Stimulated activated memory B cell treated with anti-CD40 and anti-IgM and Interleukin-4, amounts not matched to agents 10 μg/mL and 1 μg/mL and 100 μg/mL, for 72 hours (primary cell): ENCODE measurements at places on chromosomes 12 and 14.

- ATAC-seq = no peak
Measured at GRCh38 chr12:91717804-91718203, 427.8 kb downstream of the BTG1 start.

DNA sequence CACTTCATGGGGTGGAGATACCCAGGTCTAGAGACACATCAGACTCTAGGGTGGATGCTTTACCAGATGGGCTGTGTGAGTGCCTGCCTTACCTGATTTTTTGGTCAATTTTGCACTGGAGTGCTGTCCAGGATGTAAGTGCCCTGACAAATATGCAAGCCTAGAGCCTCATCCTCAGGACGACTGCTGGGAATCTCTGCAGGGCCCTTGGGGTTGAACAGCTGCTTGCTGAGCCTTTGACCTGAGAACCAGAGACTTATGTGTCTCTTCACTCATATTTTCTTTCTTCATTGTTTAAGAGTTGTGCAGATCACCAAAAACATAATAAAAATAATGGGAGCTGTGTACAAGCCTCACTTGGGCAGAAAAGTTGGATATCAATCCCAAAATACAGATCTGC, 551.5 kb upstream of the ATP2B1 start:
- ATAC-seq = no peak

- no peak for ATAC-seq
Measured at GRCh38 chr12:68910128-68910527, 22.8 kb downstream of the CPM start.

- no peak for ATAC-seq
Measured at GRCh38 chr12:117300174-117300573, 61.3 kb downstream of the NOS1 start.

DNA sequence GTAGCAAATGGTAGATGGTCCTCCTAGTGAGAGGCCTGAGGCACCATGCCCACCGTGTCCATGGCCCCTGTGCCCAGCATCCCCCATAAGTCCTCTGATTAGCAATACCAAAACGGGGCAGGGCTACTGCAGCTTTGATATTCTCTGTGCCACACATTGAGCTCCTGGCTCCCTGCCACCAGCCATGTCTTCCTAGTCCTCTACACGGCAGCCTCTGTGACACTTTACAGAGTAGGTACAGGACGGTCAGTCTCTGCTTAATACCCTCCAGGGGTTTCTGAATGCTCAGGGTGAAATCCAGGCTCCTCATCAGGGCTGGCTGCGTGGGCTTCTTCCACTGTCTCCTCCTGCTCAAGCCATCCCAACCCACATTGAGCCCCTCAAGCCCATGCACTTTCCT, 8.0 kb downstream of the RBM19 start:
- no peak for ATAC-seq

DNA sequence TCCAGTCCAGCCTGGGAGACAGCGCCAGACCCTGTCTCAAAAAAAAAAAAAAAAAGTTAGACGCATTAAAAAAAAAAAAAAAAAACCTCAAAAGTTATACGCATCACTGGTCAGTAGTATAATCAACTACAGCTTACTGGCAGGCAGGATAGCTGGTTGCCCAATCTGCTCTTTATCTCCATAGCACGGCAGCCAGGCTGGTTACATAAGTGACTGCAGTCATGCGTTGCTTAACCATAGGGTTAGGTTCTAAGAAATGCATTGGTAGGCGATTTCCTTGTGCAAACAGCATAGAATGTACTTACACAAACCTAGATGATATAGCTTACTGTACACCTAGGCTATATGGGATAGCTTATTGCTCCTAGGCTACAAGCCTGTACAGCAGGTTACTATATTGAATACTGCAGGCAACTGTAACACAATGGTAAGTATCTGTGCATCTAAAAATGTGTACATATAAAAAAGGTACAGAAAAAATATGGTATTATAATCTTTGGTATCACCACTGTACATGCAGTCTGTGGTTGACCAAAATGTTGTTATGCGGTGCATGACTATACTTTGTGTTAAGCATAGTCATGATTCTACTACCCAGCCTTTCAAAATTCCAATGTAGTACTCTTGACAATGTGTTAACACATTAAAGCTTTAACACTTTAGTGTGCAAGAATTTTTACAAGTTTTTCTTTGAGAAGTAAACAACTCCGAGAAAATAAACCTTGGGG, 8.1 kb downstream of the L2HGDH start:
- no peak for ATAC-seq

GRCh38 chr12:85968606-85969005, 94.5 kb downstream of the NTS start:
- no peak for ATAC-seq

GRCh38 chr14:55869397-55870049, 248.7 kb upstream of the PELI2 start:
- no peak for ATAC-seq

DNA sequence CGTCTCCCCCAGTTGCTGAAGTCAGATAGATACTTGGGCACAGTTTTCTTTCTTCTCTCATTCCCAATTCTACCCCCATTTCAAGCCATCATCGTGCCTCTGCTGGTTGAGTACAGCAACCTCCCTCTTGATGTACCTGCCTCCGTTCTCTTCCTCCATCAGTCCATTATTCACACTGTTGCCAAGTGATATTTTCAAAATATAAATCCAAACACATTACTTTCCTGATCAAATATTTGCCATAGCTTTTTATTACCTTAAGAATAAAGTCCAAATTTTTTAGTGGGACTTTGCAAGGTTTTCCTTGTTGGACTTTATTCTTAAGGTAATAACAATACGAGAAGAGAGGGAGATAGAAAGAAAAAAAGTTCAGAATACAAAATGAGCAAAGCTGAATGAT, 18.6 kb upstream of the SSPN start:
- ATAC-seq = no peak

GRCh38 chr14:62304257-62304656, 542.0 kb downstream of the SNAPC1 start:
- ATAC-seq = no peak

DNA sequence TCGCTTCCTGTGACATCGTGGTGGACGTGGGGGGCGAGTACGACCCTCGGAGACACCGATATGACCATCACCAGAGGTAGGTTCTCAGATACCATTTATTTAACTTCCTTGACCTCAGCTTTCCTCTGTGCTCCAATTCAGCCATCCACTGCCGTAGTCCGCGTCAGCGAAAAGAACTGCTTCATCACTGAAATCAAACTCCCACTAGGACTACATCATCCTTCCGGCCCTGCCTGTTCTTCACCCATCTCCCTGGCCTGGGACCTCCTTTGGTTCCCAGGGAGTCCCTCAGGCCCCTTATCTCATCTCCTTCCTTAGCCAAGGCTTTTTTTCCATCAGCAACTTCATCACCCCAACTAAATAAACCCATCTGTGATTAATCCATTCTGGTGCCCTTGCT, 692 bp downstream of the MYG1 start:
- ATAC-seq = no peak

DNA sequence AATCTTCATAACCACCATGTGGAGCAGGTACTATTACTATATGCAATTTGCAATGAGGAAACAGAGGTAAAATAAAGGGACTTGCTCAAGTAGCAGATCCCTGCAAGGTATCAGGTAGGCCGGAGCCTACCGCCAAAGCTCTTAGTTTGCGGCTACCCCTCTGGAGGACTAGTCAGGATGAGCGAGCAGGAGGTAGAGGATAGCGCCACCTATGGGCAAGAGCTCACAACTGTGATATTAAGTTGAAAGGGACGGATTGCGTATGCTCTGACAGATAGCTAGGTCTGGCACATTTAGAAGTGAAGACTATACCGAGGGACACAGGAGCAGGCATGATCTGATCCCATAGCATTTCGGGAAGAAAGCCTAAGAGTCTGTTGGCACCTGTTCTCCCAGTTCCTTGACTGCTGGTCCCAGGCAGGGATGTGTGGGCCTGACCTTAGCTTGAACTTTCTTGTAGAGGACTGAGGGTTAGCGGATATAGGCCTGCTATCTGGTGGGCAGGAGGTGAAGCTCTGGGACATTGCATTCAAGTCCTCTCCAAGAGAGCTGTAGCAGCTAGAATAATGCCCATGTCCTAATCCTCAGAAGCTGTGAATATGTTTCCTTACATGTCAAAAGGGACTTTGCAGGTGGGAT, 48.0 kb downstream of the SLC17A8 start:
- ATAC-seq = peak; percentile 24

- ATAC-seq = no peak
Measured at GRCh38 chr14:102732924-102733323, 44.3 kb upstream of the TRAF3 start.
